A549 (cell line): ENCODE measurements at places on chromosomes 3 and 15. TPM values are rescaled to one million over a fixed set of nuclear protein-coding genes. Genes with fewer than 3 reads are reported as not detected.
A peak's percentile ranks its signal among the peaks of the same experiment; 100 is the strongest.

DNA sequence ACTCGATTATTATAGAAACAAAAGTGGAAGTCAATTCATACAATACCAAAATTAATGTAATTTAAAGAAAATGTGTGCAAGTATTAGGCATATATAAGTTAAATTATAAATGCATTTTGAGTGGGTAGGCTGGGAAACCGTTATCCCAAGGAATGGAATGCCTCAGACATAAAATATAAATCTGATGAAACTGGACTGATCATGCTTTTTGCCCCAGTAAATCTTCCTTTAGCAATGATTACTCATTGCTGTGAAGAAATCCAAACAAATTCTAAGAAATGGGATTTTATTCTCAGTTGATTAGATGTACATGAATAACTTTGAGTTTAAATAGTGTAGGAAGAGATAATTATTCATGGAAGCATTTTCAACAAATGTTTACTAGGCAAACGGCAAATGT, 185.5 kb upstream of the KCNMB2 start:
- DNase-seq, result no peak

DNA sequence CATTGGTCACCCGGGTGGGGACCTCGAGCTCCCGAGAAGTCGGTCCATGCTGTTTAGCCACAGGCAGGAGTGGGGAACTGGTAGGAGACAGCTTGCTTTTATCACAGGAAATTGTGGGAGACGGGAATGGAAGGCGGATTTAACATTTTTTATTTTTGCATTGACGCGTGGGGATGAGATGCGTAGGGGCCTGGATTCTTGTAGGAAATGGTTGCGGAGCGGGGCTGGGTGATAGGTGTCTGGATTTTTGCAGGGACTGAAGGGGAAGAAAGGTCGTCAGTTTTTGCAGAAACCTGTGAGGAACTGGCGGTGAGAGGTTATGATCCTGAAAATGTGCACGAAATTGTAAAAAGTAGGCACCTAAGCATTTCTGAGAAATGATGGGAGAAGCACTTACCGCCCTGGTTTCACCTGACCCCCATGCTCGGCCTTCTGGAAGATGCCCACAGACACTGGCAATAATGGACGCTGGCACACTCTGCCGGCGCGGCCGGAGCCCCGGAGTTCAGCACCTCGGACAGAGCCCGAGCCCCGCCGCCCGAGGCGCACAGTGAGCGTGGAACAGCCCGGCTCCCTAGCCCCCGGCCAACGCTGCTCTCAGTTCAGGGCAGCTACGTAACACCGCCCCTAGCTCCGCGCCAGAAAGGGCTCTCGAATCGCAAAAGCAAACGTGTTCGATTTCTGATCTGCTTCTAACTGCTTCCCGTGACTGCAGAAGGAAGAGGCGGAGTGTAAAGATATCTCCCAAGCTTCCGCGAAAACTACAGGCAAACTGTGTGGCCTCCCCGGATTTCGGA, 928 bp downstream of the ANKRD34C start:
- DNase-seq, result peak; percentile 24

DNA sequence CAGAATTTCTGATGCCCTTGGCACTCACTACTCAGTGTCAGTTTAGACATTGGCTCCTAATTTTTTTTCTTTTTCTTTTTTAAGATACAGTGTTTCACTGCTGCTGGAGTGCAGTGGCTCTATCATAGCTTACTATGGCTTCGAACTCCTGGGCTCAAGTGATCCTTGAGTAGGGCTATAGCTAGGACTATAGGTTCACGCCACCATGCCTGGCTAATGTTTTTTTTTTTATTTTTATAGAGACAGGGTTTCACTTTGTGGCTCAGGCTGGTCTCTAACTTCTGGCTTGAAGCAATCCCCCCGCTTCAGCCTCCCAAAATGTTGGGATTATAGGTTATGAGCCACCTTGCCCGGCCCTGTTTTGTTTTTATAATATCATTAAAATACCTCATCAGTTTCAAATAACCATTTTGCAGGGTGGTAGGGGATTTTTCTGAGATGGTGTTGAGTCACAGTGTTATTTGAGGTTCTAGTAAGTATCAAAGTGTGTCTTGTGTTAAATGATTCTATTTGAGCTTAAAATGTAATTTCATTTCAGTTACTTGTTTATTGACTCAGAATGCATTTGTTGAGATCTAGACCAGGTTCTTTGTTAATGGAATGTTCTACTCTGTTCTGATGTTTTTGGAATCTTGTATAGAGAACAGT, 7.0 kb downstream of the FNDC3B start:
- DNase-seq, result no peak

CPLX3 gene
- polyA plus RNA-seq, result not detected in 3 replicates

MNS1 gene
- 5.2 to 5.8 TPM (median 5.2 TPM) in 3 replicates for polyA plus RNA-seq

SH3GL3 gene
- polyA plus RNA-seq, result 0.21 to 0.37 TPM (median 0.22 TPM) in 3 replicates

CGGBP1 gene
- polyA plus RNA-seq, result 40.4 to 44.5 TPM (median 43.8 TPM) in 3 replicates
